ENCODE measurements at places on chromosomes 3 and 15.

DNA sequence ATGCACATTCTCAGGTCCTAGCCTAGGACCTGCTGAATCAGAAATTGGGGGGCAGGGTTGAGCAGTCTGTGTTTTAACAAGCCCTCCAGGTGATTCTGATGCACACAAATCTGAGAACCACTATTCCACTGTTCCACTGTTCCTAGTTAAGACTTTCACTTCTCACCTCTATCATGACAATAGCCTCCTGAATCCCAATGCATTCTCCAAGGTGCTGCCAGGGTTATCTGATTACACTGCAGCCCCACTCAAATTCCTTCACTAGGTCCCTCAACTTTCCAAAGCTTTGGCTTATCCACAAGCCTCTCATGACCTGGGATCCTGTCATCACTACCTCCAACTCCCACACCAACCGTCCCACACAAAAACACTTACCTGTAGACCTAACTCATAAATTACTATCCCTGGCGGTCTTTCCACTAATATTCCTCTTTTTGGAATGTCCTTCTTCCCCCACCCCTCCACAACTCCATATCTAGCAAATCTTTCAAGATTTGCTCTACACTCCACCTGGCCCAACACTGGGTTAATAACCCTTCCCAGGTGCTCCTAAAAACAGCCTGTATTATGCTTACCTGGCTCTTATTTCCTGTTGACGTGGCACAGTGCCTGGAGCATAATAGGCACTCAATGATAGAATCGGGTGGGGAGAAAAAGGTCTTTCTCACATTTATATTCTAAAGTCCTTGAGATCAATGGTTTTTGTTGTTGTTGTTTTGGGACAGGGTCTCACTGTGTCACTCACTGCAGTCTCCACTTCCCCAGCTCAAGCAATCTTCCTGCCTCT is 27.2 kb downstream of the TBL1XR1 start:
- no peak for DNase-seq

- DNase-seq, result no peak
Observed at GRCh38 chr3:61333192-61333961, 82.1 kb upstream of the FHIT start.

DNA sequence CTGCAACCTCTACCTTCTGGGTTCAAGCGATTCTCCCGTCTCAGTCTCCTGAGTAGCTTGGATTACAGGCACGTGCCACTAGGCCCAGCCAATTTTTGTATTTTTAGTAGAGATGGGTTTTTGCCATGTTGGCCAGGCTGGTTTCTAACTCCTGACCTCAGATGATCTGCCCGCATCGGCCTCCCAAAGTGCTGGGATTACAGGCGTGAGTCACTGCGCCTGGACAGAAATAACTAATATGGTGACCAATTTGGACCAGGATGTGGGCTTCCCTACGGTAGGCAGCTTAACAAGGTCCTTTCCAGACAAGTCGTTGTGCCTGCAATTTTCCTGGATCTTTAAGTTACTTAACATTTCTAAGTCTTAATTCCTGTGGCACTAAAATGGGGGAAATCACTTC is 14.8 kb downstream of the WDR53 start:
- DNase-seq, result no peak

DNA sequence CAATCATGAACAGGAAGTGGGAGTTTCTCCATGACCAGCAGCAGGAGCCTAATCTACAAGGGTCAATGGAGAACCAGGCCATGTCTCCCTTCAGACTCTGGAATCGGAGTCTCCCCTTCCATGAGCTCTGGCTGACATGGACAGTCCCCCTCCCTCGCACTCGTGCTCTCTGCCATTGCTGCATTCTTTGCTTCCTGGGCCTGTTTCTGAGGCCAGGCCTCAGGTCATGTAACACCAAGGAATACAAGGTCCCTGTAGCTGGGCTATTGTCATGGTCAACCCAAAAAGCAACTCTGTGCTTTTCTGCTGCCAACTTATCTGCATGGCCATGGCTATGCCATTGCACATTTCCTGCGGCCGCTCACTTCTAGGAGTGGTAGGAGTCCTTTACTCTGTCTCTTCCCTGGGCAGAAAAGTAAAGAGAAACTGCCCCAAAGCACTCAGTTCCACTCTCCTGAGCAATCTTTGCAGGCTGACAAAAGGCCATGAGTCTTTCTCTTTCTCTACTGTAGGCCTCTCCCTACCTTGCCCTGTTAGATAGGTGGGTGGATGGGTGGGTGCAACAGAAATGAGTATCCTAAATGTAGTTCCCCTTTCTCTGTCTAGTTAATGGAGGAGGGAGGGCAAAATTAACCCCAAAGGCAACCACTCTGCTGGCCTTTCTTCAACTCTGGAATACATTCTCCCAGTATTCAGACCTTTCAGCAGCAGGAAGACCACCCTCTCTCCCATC is 40.8 kb upstream of the PROK2 start:
- DNase-seq, result no peak

DNA sequence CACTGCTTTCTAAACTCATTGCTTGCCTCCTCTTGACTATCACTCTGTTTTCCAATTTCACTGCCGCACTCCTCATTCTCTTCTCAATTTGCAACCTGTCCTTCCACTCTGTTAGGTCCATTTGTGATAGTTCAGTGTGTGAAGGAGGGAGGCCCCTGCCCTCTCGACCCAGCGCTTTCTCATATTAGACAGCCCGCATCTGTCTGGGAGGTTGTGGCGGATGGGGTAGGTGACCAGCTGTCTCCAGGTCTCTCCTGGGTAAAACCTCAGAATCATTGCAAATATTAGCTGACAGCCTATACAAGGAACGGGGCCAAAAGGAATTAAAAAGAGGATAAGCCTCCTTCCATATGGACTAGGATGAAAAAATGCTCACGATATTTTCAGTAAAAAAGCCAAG is 358.3 kb downstream of the SHQ1 start:
- DNase-seq, result no peak

GRCh38 chr15:83954506-83954905 is 281.1 kb upstream of the GOLGA6L4 start:
- DNase-seq, result no peak

GRCh38 chr3:31132132-31132769 is 237.8 kb upstream of the GADL1 start:
- peak; percentile 29 for DNase-seq

DNA sequence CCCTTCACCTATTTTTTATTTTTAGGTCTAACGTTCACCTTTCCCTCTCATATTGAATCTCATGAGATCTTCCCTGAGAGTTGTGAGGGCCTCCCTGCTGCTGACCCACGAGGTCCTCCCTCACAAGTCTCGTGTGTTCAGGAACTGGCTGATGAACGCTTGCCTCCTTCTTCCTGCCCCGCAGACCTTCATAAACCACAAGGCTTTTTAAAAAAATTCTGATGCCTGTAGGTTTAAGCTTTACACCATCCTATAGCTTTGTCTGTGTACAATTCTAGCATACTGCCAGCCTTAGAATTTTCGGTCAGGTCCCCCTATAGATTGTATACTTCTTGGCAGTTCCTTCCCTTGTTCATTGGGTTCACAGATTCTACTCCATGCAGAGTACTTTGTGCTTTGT is 50.5 kb downstream of the CHST2 start:
- DNase-seq, result peak; percentile 42

- no peak for DNase-seq
Observed at GRCh38 chr3:27713078-27713423, 9.1 kb downstream of the EOMES start.

- DNase-seq, result no peak
Observed at GRCh38 chr15:25870938-25871337, 7.8 kb upstream of the ATP10A start.

GRCh38 chr3:197798863-197799262 is 7.8 kb downstream of the LRCH3 start:
- no peak for DNase-seq

DNA sequence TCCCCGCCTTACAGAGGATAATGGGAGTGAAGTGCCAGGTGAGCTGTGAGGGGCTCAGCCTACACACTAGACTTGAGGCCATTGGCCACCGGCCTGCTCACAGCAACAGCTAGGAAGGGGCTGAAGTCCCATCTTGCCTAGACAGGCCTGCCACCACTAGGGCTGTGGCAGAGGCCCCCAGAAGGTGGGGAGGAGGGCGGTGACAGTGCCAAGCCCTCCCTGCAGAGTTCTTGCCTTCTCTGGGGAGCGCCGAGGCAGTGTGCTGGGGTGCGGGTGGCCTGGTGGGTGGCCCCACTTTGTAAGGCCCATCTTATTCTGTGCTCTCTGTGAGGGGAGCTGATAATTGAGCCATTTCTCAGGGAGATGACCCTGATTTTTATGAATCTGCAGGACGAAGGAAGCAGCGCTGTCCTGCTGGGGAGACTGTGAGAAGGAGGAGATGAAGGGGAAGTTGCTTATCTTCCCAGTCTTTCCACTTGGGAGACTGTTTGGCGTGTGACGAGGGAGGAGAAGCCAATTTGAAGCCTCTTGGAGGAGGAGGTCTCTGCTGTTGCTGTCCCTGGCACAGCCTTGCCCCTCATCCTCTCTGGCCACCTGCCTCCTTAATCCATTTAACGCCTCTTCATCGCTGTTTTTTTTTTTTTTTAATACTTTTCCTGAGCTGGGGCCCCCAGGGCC is 104.3 kb downstream of the LINGO1 start:
- DNase-seq, result no peak

DNA sequence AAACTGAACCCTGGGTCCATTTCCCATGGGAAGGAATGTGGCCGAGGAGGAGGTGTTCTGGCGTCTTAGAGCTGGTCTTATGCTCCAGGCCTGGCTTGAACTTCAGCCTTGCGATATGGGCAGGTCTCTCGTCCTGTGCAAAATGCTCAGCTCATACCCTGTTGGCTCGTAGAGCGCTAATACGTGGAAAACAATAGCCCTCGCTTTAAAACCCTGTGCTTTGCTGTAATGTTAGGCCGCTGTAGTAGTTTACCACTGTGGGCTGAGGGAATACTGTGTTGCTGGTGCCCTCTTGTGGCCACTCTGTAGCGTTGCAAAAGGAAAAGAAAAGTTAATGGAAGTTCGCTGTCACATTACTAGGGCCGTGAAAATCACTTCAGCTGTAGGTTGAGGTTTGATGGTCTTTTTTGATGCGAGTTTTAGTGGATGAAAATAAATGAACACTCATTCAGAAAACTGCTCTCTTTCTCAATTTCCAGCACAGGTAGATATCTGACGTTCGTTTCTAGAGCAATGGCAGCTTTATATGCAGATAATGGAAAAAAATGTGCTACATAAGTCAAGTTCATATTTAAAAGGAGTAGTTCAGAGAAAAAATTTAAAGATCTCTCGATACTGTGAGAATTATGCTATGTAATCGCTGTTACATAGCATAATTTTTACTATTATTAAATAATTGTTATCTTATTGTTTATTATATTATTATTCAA is 92.9 kb downstream of the MCTP2 start:
- peak; percentile 88 for DNase-seq

DNA sequence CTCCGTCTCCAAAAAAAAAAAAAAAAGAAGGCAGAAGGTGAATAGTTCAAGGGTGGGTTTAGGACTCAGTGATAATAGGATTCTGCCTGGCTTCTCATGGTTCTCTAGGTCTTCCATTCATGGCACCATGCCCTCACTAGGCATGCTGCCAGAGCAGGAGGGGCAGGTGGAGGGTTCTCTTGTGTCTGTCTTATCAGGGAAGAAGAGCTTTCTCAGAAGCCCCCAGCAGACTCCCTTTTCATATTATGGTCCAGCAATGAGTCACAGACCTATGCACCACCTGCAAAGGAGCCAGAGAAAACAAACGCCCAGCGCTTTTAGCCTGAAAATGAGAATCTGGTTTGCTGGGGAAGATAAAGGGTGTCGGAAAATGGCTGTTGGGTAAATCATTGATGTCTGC is 3.0 kb downstream of the CCR2 start:
- DNase-seq, result no peak

DNA sequence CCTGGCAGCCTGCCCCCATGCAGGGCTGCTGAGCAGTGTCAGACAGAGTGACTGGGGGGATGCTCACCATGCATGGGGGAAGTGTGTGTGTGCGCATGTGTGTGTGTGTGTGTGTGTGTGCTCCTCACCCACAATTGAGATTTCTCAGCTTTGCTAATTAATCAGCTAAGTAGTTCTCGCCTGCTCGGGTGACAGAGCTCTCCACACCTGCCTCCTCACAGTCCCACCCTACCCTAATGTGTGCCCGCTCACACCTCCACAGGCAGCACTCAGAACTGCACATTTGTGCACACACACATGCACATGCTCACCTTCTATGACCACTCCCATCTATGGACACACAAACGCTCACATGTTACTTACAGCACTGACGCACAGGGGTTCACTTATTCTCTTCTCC is 37.3 kb downstream of the CACNA2D2 start:
- DNase-seq, result no peak

GRCh38 chr3:140370686-140371085 is 307.2 kb upstream of the TRIM42 start:
- no peak for DNase-seq

- no peak for DNase-seq
Observed at GRCh38 chr15:75584121-75584520, 5.0 kb upstream of the PTPN9 start.

GRCh38 chr15:70289191-70289955 is 191.7 kb upstream of the TLE3 start:
- DNase-seq, result no peak

GRCh38 chr3:105518806-105519418 is 152.2 kb downstream of the ALCAM start:
- DNase-seq, result peak; percentile 76

GRCh38 chr15:52151353-52151752 is 38.8 kb upstream of the BCL2L10 start:
- no peak for DNase-seq

- no peak for DNase-seq
Observed at GRCh38 chr3:67123914-67124313, 125.8 kb downstream of the KBTBD8 start.

- no peak for DNase-seq
Observed at GRCh38 chr3:187831125-187832051, 86.1 kb upstream of the BCL6 start.

GRCh38 chr3:37346227-37347005 is 172.0 kb upstream of the LRRFIP2 start:
- DNase-seq, result no peak

GRCh38 chr3:60188803-60189202 is 1062.4 kb downstream of the FHIT start:
- no peak for DNase-seq

GRCh38 chr3:29644261-29644660 is 363.4 kb downstream of the RBMS3 start:
- DNase-seq, result no peak

- no peak for DNase-seq
Observed at GRCh38 chr15:62454567-62455172, 289.6 kb upstream of the C2CD4B start.

DNA sequence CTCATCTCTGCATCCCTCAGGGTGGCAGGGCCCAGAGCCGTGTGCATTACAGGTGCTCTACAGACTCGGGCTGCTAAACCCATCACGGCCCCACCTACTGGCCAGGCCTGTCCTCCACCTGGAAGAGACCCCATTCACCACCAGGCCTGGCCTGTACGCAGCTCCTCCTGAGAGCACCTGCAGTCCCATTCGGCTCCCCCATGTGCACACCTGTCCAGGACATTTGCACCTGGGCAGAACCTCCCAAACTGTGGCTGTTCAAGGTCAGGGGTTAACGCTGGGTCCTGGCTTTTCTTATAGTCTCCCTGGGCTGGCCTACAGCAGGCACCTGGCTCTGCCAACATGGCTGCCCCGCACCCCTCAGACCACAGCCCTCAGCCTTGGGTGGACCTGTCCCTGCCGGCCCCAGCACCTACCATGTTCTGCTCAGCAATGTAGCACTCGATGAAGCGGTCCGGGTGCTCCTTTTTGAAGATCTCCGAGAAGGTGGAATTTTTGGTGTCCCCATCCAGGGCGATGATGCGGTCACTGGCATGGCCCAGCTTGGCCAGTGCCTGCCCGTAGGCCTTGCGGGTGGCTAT is 25.7 kb downstream of the TKT start:
- no peak for DNase-seq

All from Kasumi-1 (cell line).